ENCODE measurements at places on chromosomes 5 and 9.

GRCh38 chr5:39337252-39337915, 26.9 kb downstream of the C9 start:
- DNase-seq = no peak

DNA sequence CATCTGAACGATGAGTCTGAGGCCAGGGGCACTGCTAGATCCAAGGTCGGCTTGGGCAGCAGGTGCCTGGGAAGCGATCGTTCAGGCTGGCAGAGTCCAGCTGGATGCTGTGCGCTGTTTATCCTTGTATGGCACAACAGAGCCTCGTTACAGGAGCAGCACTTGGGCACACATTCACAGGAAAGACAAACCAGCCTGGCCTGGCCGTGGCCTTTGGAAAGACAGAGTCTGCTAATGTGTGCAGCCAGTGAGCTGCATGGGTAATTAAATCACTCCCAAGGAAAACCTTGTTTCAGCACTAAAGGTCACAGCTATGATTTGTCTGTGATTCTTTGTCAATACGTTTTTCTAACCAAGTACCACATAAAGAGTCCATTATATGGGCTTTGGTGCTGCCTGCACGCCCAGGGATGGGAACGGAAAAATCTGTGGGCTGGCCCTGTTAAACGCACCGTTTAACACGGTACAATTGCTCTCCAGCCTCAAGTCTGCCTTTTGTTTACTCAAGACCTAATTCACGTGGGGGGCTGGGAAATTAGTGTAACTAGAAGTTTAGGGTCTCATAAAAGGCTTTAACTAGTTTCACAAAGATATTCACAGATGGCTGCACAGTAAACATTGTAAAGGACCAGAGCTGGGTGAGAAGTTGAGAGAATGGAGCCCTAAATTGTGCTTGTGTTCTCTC, 509.3 kb downstream of the KDM4C start:
- no peak for DNase-seq

GRCh38 chr5:34916518-34916917, 1.0 kb downstream of the BRIX1 start:
- no peak for DNase-seq

GRCh38 chr9:93316726-93317494, 133.0 kb downstream of the WNK2 start:
- no peak for DNase-seq

DNA sequence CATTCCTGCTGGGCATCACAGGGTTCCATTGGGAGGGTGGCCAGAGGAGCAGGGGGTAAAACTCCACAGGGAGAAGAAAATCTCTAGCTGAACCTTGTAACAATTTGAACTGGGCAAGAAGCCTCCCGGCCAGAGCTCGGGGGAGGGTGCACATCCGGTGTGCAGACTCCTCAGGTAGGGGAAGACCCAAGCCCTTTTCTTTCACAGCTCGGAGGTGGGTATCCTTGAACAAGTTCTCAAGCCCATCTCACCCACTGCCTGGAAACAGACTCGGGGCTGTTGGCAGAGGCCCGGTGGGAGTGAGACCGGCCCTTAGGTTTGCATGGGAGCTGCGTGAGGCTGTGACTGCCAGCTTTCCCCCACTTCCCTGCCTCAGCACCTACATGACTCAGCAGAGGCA, 111.5 kb upstream of the IL7R start:
- no peak for DNase-seq

GRCh38 chr9:99030610-99031109, 74.3 kb upstream of the TGFBR1 start:
- DNase-seq = no peak

- DNase-seq = no peak
Observed at GRCh38 chr9:124000784-124001457, 10.6 kb upstream of the LHX2 start.

DNA sequence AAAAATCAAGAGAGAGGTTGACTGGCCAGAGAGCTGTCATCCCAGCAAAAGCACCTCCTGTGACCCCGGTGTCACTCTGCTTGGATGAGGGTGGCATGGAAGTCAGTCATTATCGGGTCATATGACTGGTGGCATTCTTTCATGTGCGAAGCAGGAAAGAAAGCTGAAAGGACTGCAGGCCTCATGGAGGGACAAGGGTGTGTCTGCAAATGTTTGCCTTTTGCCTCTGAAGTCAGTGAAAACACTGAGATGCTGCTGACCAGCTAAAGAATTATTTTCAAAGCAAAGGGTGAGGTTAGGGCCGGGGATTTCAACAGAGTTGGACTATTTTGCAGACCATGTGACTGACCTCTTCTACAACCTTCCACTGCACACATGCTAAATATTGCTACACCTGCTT, 298.3 kb downstream of the CSNK1G3 start:
- DNase-seq = no peak

DNA sequence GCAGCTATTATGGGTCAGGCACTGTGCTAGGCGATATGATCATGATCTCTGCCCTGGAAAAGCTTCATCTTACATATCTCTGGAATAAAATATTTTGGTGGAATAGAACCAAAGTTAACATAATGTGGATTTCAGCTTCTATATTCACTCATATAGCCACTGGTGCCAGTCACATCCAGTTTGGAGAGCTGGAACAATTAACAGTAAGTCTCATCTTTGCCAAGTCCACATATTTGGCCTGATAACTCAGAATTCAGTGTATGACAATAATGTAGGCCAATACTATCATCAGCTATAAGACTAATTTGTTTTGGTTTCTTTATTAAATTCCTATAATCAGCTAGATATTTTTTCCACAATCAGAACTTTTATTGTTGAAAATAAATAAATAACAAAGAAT, 5.9 kb upstream of the FAM13B start:
- DNase-seq = no peak

- no peak for DNase-seq
Observed at GRCh38 chr9:131641618-131642495, 96.5 kb downstream of the PRRT1B start.

Measured in stimulated activated CD8-positive, alpha-beta memory T cell treated with anti-CD3 and anti-CD28 coated beads, Interleukin-7, amount 100 ng/mL, for 1 hour (primary cell).